ENCODE measurements at places on chromosomes 5 and 9.

GRCh38 chr9:135053133-135053532, 34.3 kb upstream of the OLFM1 start:
- DNase-seq: no peak

DNA sequence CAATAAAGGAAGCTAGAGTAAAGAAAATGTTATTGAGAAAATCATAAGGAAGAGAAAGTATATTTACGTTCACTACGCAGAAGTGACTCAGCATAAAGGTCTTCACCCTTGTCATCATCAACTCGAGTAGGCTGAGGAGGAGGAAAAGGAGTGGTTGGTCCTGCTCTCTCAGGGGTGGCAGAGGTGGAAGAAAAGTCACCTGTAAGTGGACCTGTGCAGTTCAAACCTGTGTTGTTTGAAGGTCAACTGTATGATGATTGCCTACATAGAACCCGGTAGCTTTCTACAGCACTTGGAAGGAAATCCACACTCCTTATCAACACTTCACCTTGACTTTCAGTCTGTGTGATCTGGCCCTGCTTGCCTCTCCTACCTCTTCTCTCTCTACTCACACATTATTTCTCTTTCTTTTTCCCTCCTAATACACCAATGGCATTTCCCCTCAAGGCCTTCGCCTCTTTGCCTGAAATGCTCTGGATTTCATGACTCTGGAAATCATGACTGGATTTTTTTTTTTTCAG, 109.3 kb upstream of the CPEB4 start:
- DNase-seq: no peak

- no peak for DNase-seq
These were observed 4.0 kb downstream of the DNM1 start for GRCh38 chr9:128206916-128207910.

- DNase-seq: no peak
These were observed 150.8 kb downstream of the MEF2C start for GRCh38 chr5:88732181-88732633.

DNA sequence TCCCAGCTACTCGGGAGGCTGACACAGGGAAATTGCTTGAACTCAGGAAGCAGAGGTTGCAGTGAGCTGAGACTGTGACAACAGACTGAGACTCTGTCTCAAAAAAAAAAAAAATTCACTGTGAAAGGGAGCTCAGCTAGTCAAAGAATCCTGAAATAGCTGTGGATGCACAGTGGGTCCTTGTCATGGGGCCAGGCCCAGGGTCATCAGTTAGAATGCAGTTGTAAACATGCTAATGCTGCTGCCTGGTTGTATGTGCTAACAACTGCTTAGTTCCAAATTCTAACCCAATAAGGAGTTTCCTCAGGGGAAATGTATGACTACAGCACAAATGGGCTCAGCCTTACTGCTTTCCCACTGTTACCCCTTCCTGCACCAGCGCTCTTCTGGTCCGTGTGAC, 84.0 kb downstream of the PALM2AKAP2 start:
- DNase-seq: no peak

DNA sequence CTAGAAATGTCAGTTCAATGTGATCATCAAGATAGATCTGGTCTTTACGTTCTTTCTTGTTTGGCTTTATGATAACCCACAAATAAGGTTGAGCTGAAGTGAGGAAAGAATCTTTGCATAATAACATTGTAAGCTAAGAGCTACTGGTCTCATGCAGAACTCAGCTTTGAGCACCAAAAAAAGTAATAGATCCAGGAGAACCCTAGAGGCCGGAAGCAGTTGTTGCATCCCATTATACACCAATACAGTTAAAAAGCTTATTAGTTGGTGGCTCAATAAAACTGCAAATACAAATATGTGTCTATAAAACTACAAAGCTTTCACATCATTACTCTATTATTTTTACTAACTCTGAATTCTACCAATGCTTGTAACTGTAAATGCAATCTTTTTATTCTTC, 85.5 kb upstream of the NUDT12 start:
- DNase-seq: no peak

GRCh38 chr5:146890731-146891440, 12.3 kb upstream of the PPP2R2B start:
- no peak for DNase-seq

Data from NCI-H146 (cell line).